ENCODE measurements at places on chromosomes 16 and 17. TPM values are rescaled to one million over a fixed set of nuclear protein-coding genes. Genes with fewer than 3 reads are reported as not detected.
A peak's percentile ranks its signal among the peaks of the same experiment; 100 is the strongest.

DNA sequence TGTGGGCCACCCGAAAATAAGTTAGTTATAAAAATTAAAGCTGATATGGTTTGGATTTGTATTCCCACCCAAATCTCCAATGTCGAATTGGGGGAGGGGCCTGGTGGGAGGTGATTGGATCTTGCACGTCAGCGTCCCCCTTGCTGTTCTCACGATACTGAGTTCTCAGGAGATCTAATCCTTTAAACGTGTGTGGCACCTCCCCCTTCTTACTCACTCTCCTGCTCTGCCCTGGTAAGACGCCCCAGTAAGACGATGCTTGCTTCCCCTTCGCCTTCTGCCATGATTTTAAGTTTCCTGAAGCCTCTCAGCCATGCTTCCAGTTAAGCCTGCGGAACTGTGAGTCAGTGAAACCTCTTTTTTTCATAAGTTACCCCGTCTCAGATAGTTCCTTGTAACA is 35.4 kb downstream of the SYCE1L start:
- ATAC-seq: no peak

The HP gene
- 107 TPM for total RNA-seq

GRCh38 chr17:28725660-28726225 is 290 bp downstream of the TLCD1 start:
- ATAC-seq: peak; percentile 56

GRCh38 chr17:21089145-21089544 is 37.6 kb upstream of the DHRS7B start:
- ATAC-seq: peak; percentile 43

GRCh38 chr17:37512442-37513068 is 22.9 kb downstream of the DUSP14 start:
- no peak for ATAC-seq

DNA sequence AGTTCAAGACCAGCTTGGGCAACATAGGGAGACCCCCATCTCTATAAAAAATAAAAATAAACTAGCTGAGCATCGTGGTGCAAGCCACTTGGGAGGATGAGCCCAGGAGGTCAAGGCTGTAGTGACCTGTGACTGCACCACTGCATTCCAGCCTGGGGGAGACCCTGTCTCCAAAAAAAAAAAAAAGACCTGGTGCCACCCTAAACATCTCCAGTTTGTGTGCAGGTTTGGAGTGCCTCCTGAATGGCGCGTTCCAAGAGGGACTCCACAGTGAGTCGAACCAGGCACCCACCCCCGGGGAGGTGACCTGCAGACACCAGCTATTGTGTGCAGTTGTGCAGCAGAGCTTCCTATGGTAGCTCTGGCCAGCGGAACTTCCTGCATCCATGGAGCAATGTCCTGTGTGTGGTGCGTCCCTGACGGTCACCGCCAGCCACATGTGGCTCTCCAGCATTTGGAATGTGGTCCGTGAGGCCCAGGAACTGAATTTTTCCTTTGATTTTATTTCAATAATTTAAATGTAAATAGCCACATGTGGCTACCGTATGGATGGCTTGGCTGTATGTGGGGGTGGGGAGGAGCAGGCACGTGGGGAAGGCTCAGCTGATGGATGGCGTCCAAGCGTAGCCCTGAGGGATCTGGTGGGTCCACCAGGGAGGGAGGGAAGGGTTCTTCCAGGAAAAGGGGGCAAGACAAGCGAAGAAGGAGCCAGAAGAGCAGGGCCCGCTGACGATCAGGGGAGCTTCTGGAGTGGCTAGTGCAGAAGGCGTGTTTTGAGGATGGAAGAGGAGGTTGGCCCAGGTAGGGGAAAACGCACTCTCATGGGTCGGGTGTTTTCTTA is 107.1 kb upstream of the GSE1 start:
- ATAC-seq: no peak

GRCh38 chr16:7731141-7731540 is 398.5 kb downstream of the RBFOX1 start:
- no peak for ATAC-seq

GRCh38 chr17:77810536-77810935 is 148.0 kb upstream of the TNRC6C start:
- peak; percentile 96 for ATAC-seq

- ATAC-seq: no peak
These were observed 60.1 kb downstream of the TK2 start for GRCh38 chr16:66489818-66490217.

DNA sequence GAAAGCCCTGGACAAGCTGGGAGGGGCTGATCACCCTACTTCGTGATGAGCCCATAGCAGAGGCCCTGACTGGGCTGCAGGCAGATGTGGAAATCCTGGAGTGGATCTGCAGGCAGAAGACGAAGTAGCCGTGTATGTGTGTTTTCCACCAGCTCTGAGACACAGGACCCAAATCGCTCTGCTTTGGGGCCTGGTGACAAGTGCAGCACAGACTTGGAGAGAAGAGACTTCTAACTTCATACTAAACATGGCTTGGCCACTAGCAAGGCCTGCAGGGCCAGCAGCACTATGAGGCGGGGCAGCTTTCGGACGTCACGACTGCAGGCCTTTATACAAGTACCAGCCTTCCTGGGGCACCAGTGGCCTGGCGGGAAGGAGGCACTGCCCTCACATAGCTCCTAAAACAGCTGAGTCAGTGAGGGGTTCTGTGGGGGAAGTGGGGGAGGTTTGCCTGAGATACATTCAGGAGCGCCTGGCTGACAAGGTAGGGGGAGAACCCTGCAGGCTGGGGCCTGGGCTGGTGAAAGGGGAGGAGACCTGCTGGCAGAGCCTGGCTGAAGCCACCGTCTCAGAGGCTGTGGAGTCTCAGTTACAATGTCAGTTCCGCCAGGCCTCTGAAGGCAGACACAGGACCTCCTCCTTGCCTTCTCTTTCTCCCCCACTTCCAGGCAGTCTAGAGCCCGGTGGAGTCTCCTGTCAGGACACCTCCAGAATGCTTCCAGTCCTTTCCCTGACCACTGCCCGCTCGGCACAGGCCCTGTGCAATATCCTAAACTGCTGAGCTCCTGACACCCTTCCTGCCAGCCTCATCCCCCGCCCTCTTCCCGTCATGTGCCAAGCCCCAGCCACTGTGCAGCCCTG is 73.4 kb downstream of the WSB1 start:
- no peak for ATAC-seq

DNA sequence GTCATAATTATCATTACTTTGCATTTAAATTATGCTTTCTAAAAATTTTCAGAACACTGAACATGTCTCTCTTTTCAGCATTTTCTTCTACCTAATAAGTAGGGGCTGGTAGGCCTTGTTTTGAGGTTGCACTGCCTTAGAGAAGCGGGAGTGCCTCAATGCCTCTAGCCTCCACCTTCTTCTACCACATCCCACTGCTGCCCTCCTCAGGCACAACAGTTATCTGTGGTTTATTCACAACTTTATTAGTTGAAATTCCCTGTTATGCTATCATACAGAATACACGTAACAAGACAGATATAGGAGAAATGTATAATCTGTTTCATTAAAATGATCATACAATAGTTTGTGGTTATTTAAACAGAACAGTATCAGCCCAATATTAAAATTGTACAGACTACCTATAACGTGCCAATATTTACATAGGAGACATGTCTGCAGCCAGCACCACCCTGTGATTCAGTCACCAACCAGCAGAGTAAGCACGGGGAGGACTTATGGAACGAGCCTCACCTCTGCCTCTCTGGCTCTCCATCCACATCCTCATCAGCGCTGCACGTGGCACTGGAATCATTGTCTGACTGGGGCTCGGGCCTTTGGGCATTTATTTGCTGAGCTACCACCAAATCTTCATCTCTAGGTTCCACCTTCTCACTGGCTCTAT is 101.2 kb downstream of the TTC19 start:
- peak; percentile 68 for ATAC-seq

GRCh38 chr17:64972611-64973010 is 53.3 kb upstream of the LRRC37A3 start:
- ATAC-seq: no peak

- ATAC-seq: peak; percentile 72
These were observed 47.7 kb downstream of the TK2 start for GRCh38 chr16:66502020-66502913.

DNA sequence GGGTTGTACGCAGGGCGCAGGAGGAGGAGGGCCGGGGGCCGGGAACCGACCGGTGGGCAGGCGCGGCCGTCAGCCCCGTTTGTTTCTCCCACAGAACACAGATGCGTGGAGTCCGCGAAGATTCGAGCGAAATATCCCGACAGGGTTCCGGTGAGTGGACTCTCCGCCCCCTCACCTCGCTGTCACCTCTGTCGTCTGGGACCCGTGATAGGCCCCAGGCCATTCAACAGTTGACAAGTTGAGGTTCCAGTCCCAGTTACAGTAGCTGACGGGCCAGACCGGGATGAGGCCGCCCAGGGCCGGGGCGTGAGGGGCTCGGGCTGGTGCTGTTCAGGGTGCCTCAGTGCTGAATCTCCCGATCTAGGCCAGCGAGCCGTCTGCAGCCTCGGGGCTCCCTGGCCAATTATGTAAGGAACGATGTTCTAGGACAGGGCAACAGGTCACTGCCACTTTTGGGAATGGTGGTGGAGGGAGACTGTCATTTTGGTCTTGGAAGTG is 628 bp downstream of the GABARAPL2 start:
- no peak for ATAC-seq

The PRM3 gene
- not detected for total RNA-seq

GRCh38 chr17:59331929-59332748 is 684 bp downstream of the YPEL2 start:
- ATAC-seq: no peak

- ATAC-seq: no peak
These were observed 165.5 kb downstream of the AXIN2 start for GRCh38 chr17:65395924-65396323.

The ERI2 gene
- 19.1 TPM for total RNA-seq

The MT1A gene
- total RNA-seq: not detected

GRCh38 chr17:1558401-1558800 is 4.2 kb downstream of the PITPNA start:
- no peak for ATAC-seq

The ABCA3 gene
- 27.0 TPM for total RNA-seq

GRCh38 chr17:80941743-80942422 is 49.8 kb upstream of the CHMP6 start:
- ATAC-seq: no peak

GRCh38 chr17:59289981-59290301 is 41.5 kb upstream of the YPEL2 start:
- no peak for ATAC-seq

DNA sequence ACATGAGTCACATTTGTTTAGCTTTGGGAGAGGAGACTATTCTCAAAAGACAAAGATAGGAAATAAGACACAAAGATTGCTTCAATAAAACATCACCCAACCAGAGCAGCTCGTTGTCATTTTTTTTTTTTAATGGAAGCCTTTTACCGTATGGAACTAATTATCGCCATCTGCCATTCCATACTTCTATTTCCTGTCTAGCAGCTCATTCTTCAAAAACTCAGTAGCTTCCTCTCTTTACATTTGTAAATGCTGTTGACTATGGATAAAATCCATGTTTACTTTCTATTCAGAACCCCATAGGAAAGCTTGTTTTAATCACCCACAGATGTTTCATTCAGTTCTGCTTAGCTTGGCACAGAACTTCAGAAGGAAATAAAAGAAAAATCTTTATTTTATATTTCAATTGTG is 110.0 kb upstream of the PSMD7 start:
- no peak for ATAC-seq

The EVPL gene
- 0.21 TPM for total RNA-seq

GRCh38 chr17:34218748-34219147 is 36.3 kb upstream of the CCL2 start:
- no peak for ATAC-seq

The SLC5A10 gene
- 0.71 TPM for total RNA-seq

GRCh38 chr17:32566303-32566702 is 79.5 kb downstream of the CDK5R1 start:
- ATAC-seq: no peak

DNA sequence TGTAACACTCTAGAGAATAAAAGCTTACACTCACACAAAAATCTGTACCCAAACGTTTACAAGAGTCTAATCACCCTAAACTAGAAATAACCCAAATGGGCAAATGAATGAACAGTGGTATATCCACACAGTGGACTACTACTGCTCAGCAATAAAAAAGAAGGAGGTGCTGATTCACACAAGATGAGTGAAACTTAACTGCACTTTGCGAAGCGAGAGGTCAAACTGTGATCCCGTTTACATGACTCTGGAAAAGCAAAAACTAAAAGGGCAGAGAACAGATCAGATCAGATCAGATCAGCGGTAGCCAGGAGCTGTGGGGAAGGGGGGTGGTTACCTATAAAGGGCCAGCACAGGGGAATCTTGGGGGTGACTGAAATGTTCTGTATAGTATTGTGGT is 113.4 kb downstream of the TRIM37 start:
- ATAC-seq: no peak

- ATAC-seq: no peak
These were observed 99.4 kb downstream of the KCNJ12 start for GRCh38 chr17:21475571-21475970.
